Glutamatergic neuron (in vitro differentiated cells): ENCODE measurements at places on chromosomes 13 and 19. TPM values are rescaled to one million over a fixed set of nuclear protein-coding genes. Genes with fewer than 3 reads are reported as not detected.

Gene OVOL3
- not detected for total RNA-seq

Gene MUC16
- not detected for total RNA-seq

Gene STK11
- total RNA-seq: 48.2 TPM

Gene TGFB1
- 26.0 TPM for total RNA-seq

Gene ZNF492
- not detected for total RNA-seq

Gene CIRBP
- total RNA-seq: 341 TPM

Gene LAIR1
- total RNA-seq: not detected

Gene SELENOV
- total RNA-seq: 9.9 TPM

Gene FXYD3
- not detected for total RNA-seq

Gene SYCN
- not detected for total RNA-seq

Gene RFXAP
- total RNA-seq: 4.8 TPM

Gene COMP
- not detected for total RNA-seq

Gene PRODH2
- total RNA-seq: 0.64 TPM

DNA sequence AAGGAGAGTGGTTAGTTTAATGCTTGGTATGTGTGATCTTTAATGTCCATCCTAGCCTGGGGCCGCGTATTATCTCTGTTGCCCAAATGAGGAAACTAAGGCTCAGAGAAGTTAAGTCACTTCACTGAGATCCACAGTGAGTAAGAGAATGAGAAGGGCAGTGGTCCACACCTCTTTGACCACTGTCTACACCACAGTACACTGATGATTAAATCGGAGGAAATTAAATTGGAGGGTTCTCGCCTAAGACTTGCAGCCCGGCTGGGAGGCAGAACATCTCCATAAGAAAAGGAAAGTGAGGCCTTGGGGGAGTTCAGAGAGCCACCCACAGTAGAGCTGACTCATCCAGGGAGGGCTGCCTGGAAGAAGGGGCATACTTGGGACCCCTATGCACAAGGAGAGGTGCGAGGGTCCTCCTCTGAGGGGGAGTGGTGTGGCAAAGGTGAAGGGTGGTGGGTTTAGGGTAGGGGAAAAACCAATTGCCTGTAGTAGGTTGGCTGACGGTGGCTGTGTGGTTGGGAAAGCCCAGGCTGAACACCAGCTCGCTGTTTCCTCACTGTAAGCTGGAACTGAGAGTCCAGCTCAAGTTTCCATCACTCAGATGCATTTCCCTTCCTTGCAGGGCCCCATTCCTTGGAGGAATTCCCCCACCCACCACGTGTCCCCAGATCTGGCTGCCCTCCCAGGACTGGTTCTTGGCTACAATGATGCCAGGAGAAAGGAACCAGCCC, 15.0 kb upstream of the DHRS12 start:
- DNase-seq: no peak

GRCh38 chr19:9849791-9850190, 14.7 kb downstream of the PIN1 start:
- DNase-seq: no peak

DNA sequence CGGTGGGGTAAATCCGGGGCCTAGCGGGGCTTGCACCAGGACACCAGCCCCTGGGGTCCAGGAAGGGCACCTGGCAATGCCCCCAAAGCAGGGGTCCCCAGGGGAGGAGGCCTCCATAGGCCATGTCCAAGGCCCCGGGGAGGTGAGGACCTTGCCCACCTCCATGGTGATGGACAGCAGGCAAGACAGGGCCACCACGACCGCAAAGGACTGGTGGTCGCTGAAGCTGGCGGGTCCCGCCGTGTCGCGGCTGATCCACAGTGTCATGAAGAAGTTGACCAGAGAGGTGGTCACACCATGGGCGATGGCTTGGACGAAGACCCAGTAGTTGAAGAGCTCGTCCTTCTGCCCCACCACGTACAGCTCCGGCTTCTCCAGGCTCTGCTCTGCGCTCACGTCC, 26.8 kb downstream of the ATP8B3 start:
- DNase-seq: no peak

DNA sequence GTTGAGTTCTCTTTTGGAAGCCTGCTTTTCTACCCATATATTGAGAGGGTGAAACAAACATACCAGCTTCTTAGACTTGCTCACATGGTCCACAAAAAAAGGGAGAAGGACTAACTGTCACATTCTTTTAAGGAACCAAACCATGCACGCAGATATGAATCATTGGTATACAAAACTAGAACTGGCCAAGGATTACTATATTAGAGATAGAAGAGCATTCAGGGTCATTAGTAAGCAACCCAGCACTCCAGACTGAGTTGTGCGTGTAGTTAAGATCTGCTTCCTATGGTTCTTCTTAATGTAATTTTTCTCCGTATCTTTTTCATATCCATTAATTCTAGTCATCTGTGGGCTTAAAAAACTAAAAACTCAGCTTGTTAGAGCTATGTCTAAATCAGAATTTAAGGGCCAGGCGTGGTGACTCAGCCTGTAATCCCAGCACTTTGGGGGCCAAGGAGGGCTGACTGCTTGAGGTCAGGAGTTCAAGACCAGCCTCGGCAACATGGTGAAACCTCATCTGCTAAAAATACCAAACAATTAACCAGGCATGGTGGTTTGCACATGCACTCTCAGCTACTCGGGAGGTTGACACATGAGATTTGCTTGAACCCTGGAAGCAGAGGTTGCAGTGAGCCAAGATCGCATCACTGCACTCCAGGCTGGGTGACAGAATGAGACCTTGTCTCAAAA, 19.6 kb downstream of the ALG5 start:
- no peak for DNase-seq

DNA sequence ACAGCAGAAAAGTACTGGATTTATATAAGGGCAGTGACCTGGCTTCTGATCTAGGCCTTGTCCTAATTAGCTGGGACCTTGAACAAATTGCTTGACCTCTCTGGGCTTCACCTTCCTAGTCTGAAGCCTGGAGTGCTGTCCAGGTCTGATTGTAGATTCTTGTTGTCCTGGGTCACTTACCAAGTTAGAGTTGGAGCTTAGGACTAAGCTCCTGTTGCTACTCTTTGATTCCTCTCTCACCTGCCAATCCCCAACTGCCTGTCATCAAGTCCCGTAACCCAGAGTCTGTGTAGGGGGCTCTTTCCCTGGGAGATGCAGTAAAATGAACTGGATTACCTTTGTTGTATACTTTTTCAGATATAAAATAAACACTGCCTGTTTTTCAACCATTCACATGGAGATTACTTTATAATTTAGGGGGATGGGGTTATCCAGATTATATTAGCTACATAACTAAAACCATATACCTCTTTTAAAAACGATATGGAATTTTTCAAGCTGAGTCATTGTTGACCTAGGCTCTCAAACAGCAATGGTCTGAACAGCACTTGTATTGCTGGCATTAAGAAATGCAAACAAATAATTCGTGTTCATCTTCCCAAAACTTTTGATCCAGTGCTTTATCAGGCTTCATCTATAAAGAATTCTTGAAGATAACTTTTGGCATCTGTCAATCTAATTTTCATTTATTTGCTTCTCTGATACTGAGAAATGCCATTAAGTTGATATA, 5.8 kb downstream of the ARHGAP35 start:
- DNase-seq: no peak

DNA sequence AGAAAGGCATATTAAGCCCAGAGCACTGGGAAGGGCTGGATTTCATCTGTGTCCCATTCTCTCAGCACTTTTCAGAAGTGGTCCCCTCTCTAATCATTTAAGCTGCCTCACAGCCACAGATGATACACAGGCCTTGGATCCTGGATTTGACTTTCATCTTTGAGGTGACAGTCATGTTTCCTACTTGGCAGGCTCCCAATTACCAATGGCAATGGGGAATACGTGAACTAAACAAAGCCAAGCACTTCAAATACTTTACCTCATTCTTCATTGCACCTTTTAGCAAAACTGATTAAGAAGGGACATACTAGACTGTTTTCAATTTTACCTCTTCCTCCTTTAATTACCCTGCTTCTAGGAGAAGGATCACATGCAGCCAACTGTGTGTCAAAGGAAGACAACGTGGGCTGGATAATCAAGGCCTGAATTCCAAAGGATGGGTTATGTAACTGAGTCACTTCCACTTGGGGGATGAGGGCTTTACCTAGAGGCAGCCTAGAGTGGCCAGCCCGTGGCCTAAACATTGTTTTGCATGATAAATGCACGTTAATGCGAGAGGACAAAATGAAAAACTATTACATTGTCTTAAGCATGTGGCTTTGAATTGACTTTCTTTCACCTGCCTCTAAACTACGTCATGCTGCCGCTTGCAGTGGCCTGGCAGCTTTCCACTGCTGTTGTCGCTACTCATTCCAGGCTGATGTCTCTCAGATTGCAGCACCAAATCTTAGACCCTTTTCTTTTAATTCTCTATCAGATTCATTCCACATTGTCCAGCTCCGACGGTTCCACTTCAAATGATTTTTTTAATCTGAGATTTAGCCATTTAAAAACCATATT, 95.0 kb downstream of the KCTD12 start:
- DNase-seq: no peak

DNA sequence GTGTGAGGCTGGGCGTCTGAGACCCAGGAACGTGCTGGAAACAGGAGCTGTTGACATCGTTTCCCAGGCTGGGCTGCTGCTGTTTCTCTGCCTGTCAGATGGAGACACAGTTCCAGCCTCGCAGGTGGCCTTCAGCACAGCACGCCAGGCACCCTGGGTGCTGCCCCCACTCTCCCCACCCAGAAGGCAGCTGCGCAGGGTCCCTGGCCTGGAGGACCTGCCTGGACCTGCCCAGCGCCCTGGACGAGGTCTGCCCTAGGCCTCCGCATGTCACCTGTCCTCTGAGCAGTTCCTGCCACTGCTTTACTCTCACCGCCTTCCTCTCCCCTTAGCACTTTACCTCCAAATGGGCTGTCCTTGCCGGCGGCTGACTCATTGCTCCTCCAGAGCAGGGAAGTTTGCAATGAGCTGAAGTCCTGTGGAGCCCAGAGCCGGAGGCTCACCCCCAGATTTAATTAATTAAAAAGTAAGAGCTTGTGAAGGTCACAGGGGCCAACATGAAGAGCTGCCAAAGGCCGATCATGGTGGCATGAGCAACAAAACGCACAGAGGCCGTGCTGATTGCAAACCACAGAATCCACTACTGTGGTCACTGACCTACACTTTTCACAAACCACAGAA, 32.2 kb downstream of the C13orf46 start:
- DNase-seq: no peak

DNA sequence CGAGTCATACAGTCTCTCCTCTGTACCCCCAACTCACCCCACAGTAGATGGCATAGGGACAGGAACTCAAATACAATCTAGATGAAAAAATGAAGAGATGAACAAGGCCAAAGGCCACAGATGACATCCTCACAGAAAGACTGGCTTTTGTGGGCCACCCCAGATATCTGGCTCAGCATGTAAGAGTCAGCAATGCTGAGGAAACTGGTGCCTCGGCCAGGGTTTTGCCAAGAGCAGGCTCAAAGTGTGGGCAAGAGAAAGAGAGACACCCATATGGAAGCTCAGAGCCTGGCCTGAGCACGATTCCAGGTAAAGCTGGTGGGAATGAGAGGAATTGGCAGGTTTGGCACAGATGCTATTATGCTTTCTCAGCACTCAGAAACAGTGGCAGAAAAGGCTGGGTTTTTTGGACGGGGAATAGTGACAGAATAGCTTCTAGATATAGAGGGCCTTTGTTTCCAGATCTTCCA, 460.6 kb downstream of the FOXO1 start:
- DNase-seq: no peak

DNA sequence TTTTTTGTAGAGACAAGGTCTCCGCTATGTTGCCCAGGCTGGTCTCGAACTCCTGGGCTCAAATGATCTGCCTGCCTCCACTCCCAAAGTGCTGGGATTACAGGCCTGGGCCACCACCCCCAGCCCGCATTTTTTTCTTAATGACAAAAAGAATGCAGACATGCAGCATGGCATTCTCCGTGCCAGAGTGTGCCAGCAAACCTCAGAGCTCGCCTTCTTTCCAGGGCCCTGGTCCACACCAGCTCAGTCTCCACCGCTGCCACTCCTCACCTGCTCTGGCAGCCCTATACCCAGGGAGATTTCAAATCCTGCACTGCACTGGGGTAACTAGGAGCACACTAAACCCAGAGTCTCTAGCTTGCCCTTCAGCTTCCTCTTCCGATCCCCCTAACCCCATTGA, 41.7 kb downstream of the ZIC5 start:
- no peak for DNase-seq

GRCh38 chr13:98890186-98890585, 87.7 kb downstream of the DOCK9 start:
- no peak for DNase-seq

GRCh38 chr13:110916301-110917142, 1.7 kb upstream of the ANKRD10 start:
- no peak for DNase-seq

DNA sequence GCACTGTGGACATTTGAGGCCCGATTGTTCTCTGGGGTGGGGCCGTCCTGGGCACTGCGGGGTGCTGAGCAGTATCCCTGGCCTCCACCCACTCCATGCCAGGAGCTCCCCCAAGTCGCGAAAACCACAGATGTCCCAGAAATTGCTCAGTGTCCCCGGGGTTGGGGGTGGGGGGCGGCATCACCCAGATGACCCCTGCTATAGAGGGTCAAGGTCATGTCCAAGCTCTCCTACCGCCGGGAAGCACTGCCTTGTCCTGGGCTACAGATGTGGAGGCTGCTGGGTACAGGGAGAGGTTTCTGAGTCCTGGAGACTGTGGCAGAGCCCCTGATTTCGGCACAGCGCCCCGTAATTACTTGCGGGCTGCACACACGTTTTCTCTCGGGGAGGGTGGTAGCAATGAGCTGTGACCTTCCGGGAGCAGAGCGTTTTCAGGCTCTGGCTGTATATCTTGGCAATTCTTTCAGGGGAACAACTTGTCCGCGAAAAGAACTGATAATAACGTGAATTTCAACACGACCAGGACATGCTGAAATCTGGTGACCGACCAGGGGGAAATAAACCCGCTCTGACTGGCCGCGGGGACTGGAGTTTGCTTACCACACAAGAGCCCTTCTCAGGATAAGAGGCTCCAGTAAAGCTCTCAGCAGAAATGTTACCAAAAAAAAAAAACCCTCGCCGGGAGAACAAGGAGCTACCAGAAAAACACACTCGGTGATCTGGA, 68.1 kb downstream of the GNG7 start:
- no peak for DNase-seq

- peak; percentile 70 for DNase-seq
Measured at GRCh38 chr19:1411255-1412191, 4.1 kb downstream of the DAZAP1 start.

GRCh38 chr19:5624741-5625278, 1.9 kb downstream of the SAFB start:
- DNase-seq: no peak

- DNase-seq: no peak
Measured at GRCh38 chr13:103354171-103354570, 288.0 kb upstream of the SLC10A2 start.

- no peak for DNase-seq
Measured at GRCh38 chr19:6113616-6114188, 3.4 kb upstream of the RFX2 start.

- DNase-seq: no peak
Measured at GRCh38 chr13:66138172-66138811, 1091.8 kb downstream of the PCDH9 start.

DNA sequence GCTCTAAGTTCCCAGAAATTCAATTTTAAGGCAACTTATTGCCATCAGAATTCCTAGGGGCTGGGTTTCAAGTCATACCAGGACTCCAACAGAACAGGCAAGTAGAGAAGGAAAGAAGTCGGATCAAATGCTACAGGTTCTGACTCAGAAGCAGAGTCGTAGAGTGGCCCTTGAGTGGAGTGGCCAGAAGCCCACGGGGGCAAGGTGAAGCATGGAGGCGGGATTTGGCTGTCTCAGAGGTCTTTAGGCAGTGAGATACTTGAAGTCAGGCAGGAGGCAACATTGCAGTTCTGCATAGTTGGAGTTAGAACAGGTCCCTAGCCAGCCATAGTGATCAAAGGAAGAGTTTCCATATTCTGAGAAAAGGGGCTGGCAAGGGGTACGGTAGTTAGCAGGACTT, 111.6 kb downstream of the NHLRC3 start:
- DNase-seq: no peak

- DNase-seq: no peak
Measured at GRCh38 chr13:34001389-34001788, 183.4 kb downstream of the RFC3 start.
